Sciatic nerve (tissue), 2 donors: ENCODE measurements at places on chromosomes 2 and 18. TPM values are rescaled to one million over a fixed set of nuclear protein-coding genes. Genes with fewer than 3 reads are reported as not detected.
A peak's percentile ranks its signal among the peaks of the same experiment; 100 is the strongest.

Gene INPP4A
- 29.8 TPM for total RNA-seq

Gene ERFE
- total RNA-seq = 0.58 TPM

Gene G6PC2
- not detected for total RNA-seq

Gene SLC9A4
- not detected for total RNA-seq

Gene SPTBN1
- 1,016 TPM for total RNA-seq

DNA sequence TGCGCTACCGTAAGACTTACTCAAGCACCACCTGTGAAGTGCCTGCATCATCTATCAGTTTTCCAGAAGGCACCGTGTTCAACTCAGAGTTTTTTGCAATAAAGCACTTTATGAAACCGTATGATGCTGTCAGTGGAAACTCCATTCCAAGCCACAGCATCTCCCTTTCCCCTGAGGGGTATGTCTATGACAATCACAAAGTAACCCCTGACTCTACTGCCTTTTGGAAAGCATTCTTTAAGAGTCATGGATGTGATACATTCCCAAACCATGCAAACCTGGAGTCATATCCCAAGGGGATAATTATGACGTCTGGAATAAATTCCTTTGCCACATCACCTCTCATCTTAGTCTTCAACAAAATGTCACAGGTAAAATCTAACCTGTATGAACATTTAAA lies 39.2 kb downstream of the UNC50 start:
- DNase-seq = no peak

- no peak for DNase-seq
Observed at GRCh38 chr18:80115035-80115434, 6.0 kb downstream of the ADNP2 start.

- no peak for DNase-seq
Observed at GRCh38 chr2:118333664-118334063, 245.4 kb downstream of the INSIG2 start.

DNA sequence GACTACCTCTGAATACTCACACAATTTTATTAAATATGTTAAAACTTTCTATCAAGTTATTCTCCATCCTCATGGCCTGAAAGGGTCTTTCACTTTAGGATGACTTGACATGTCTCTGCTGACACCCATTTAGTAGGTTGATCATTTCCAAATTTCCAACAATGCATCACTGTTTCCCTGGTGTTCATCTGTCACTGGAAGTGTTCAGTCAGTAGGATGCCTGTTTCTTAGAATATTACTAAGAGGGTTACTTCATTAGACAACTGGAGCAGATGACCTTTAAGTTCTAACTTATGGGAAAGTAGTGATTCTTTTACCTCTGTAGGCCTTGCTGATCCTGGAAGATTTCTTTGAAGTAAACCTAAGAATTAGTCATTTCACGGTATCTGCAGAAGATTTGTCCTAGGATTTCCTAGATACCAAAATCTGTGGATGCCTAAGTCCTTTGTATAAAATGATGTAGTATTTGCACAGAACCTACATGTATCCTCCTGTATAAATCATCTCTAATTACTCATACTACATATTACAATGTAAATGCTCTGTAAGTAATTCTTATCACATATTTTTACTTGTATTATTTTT lies 77.7 kb downstream of the MAP3K20 start:
- no peak for DNase-seq

- no peak for DNase-seq
Observed at GRCh38 chr2:194867328-194867727, 789.7 kb upstream of the SLC39A10 start.

GRCh38 chr2:3512086-3512485 lies 7.2 kb downstream of the ADI1 start:
- DNase-seq = no peak

GRCh38 chr2:234343372-234343771 lies 153.5 kb downstream of the ARL4C start:
- no peak for DNase-seq

GRCh38 chr2:171154348-171154747 lies 6.3 kb downstream of the TLK1 start:
- no peak for DNase-seq

DNA sequence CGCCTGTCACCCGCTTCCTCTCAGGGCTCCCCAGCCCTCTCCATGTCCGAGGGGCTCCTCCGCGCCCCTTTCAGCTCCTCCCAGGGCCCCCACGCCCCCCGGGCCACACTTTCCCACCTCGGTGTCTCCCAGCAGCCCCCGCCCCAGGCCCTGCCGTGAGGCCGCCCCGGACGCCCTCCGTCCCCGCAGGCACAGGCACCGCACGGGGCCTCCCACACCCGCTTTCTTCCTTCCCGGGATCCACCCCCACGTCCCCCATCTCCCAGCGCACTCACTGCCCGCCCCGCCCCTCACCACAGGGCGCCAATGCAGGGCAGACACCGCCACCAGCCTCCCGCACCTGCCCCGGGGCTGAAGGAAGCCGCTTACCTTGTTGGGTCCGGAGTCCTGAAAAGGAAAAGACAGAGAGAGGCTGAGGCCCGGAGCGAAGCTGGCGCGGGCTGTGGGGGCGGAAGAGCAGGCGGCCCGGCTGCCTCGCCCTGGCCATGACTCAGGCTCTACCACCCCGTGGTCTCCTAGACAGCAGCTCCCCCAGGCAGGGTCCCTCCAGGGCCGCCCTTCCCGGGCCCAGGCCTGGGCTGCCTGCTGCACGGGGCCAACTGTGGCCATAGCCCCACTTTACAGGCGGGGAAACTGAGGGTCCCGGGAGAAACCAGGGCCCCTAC lies 37.7 kb downstream of the KIF1A start:
- DNase-seq = no peak

- DNase-seq = no peak
Observed at GRCh38 chr2:239370403-239370802, 30.4 kb downstream of the HDAC4 start.

- no peak for DNase-seq
Observed at GRCh38 chr18:11336241-11336640, 186.9 kb upstream of the PIEZO2 start.

DNA sequence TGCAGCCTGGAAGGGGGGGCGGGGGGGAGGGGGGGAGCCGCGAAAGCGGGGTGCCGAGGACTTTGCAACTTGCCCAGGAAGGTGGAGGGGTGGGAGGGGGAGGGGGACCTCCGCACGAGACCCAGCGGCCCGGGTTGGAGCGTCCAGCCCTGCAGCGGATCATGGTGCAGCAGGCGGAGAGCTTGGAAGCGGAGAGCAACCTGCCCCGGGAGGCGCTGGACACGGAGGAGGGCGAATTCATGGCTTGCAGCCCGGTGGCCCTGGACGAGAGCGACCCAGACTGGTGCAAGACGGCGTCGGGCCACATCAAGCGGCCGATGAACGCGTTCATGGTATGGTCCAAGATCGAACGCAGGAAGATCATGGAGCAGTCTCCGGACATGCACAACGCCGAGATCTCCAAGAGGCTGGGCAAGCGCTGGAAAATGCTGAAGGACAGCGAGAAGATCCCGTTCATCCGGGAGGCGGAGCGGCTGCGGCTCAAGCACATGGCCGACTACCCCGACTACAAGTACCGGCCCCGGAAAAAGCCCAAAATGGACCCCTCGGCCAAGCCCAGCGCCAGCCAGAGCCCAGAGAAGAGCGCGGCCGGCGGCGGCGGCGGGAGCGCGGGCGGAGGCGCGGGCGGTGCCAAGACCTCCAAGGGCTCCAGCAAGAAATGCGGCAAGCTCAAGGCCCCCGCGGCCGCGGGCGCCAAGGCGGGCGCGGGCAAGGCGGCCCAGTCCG lies 540 bp downstream of the SOX11 start:
- no peak for DNase-seq

DNA sequence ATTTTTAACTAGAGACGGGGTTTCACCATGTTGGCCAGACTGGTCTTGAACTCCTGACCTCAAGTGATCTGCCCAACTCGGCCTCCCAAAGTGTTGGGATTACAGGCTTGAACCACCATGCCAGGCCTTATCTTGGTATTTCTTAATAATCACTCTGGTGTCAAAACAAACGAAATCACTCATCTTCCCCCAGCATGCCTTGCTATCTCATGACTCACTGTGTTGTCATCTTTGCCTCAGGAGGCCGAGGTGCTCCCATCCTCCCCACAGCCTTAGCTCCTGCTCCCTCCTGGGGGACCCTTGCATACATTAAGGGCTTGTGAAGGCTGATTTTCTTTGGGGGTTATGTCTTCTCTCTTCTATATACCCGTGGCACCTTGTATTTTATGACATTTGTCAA lies 250.1 kb upstream of the DPP10 start:
- no peak for DNase-seq

GRCh38 chr2:101063352-101064124 lies 61.4 kb downstream of the RPL31 start:
- no peak for DNase-seq

DNA sequence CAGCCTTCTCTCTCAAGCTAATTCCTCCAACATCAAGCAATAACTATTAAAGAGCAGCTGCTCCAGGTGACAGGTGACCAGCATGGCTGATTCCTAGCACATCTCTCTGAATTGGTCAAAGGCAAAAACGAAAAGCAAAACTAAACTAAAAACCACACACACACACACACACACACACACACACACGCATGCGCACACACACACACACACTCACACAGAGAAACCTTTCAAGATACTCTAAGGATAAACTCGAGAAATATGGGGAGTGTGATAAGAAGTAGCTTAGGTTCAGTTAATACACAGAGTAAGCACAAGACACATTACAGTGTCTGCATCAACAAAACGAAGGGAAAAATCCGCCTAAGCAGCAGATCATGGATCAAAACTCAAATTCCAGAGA lies 74.5 kb upstream of the FZD7 start:
- no peak for DNase-seq

DNA sequence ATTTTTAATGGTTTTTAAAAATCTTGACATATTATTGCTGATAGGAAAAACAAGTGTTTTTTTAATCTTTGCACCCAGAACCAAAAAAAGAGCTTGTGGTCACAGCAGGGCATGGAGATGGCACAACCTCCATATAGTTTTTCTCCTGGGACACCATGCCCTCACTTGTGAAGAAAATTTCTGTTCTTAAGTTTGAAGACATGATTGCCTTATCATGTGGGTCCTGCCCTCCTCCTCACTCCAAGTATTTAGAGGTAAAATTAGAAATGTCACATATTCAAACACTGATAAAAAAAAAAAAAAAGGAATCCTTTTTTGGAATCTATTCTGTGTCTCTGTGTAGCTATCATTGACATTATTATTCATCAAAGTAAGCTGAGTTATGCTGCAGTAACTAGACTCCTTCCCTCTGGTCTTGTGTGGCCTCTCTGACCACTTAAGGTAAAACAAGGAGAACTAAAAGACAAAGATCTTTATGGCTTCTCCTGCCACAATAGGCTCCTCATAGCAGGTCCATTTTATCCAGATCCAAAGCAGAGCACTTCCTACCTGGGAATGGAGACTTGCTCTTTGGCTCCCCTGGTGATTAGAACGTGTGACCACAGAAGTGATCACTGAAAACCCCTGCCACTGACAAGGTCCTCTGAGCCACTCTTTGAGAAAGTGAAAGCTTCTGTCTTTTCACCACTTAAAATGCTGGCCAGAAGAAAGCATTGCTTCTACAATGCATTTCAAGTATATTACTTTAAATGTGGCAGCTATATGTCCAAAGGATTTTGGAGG lies 19.8 kb downstream of the ADD2 start:
- no peak for DNase-seq

GRCh38 chr2:240233885-240234502 lies 93.5 kb upstream of the OTOS start:
- DNase-seq = peak; percentile 59

DNA sequence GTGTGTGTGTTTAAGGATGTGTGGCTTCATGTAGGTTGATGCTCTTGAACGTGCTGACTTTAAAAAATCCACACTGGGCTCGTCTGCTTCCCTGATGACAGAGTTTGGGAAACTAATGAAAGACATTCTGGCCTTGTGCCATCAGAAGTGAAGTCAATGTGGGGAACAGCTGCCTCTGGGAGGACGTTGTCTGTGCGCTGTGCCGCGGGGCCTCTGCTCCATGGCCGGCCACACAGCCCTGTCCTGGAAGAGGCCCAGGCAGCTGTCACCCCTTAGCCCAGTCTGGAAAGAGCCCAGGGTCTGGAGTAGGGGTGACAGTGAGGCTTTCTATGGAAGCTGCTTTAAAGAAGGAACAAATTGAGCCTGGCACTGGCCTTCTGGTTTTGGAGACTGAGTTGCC lies 155.8 kb downstream of the SH3RF3 start:
- no peak for DNase-seq

DNA sequence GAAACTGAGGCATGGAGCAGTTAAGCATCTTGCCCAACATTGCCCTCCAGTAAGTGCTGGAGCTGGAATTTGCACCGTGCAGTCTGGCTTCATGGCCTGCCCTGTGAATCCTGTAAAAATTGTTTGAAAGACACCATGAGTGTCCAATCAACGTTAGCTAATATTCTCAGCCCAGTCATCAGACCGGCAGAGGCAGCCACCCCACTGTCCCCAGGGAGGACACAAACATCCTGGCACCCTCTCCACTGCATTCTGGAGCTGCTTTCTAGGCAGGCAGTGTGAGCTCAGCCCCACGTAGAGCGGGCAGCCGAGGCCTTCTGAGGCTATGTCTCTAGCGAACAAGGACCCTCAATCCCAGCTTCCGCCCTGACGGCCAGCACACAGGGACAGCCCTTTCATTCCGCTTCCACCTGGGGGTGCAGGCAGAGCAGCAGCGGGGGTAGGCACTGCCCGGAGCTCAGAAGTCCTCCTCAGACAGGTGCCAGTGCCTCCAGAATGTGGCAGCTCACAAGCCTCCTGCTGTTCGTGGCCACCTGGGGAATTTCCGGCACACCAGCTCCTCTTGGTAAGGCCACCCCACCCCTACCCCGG lies 1.3 kb downstream of the PROC start:
- no peak for DNase-seq

- DNase-seq = peak; percentile 73
Observed at GRCh38 chr2:206442833-206443734, at the start of gene ADAM23. Gene ADAM23 (plus strand): TSS chr2:206443532. CDS start chr2:206443867, 335 bp downstream.

DNA sequence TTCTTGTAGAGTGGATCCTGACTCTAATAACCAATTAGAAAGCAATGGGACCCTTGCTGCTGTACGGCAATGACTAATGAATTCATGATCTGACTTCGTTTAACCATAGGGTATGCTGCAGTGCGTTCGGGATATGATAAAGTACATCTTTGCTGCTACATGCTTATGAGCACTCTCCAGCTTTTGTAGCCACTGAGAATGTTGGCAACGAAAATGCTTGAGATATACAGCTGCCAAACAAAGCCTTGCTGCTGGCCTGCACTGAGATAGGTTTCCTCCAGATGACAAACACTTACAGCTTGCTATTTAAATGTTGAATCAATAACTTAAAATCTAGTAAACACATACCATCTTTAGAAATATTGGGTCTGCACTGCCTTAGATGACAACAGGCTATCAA lies 372.4 kb upstream of the SLC8A1 start:
- DNase-seq = no peak
